ENCODE measurements at places on chromosomes 5 and 9.

- no peak for DNase-seq
Observed at GRCh38 chr5:16539169-16539666, 73.6 kb upstream of the ZNF622 start.

- DNase-seq, result no peak
Observed at GRCh38 chr5:117302949-117303348, 728.3 kb upstream of the SEMA6A start.

GRCh38 chr5:145775893-145776444 lies 59.2 kb downstream of the PRELID2 start:
- no peak for DNase-seq

DNA sequence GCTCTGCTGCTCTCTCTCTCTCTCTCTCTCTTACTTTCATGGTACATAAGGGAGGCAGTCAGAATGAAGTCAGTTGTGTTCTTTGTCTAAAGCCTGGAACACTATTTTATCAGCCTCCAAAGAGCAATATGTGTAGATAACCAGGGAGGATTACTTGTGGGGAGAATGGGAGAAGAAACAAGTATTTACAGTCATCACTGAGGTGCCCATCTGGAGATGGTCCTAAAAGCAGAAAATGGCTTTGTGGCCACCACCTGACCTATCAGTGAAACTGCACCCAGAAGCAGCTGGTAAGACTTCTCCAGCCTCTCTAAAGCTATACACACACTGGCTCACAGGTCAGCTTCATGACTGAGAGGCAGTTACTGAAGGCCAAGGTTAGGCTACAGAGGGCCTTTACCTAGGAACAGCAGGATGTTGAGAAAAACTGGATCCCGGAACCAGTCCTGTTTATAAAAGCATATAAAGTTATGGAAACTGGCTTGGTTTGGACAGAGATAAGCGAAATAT lies 75.1 kb downstream of the MRPS27 start:
- no peak for DNase-seq

DNA sequence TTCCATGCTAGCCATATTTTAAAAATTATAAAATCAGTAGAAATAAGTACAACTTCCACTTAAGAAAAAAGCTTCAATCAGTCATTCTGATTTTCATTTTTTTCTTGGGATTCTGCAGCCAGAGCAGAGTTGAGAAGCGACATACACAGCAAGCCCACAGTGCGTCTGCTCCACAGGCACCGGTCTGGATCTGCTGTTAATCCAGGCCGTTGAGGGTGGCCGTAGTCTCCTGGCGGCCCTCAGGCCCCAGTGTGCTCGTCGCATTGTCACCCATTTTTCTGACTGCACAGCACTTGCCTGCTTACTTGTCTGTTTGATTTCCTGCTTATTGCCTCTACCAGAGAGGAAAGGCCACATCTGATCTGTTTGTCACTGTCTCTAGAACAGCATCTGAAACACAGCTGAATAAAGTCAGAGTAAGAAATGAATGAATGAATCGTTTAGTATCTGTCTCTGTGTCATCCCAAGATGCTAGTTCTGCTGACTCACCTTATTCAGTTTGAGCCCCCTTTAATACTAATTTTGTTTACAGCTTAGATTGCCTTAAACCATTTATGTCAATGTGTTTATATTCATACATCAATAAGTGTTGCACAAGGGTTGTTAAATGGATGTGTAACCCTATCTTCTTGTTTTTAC lies 11.6 kb upstream of the ASPN start:
- no peak for DNase-seq

DNA sequence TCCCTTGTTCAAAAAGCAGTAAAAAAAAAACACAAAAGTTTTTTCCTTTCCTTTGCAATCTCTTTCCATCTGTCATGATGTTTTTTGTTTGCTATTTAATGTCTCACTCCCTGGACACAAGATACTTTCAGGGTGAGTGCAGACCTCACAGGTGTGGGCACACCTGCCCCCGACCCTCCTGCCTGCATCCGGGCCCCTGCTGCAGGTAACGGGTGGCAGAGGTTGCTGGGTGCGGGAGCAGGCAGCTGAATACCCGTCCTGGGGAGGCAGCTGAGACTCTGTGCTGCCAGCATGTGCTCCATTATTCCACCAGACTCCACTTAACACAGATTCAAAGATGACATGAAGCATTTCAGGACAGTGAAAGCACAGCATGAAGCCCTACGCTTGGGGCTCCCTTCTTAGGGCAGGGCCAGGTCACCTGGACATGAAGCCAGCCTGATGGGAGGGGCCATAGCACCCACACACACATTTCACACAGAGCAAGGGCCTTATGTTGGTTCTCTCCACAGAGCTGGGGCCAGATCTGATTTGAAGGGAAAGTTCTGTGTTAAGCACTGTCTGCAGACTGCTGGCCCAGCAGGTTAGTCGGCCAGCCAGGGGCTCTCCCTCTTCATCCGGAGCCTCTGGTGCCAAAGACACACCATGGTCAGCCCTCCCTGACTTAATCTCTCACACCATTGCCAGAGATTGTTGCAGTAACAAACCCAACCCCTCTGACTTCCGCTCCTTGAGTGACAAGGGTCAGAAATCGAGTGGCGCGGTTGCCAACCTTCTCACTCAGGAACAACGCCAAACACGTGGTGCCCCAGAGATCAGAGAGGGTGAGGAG lies 13.0 kb downstream of the NEK6 start:
- no peak for DNase-seq

- DNase-seq, result no peak
Observed at GRCh38 chr5:15694696-15695214, 194.8 kb downstream of the FBXL7 start.

DNA sequence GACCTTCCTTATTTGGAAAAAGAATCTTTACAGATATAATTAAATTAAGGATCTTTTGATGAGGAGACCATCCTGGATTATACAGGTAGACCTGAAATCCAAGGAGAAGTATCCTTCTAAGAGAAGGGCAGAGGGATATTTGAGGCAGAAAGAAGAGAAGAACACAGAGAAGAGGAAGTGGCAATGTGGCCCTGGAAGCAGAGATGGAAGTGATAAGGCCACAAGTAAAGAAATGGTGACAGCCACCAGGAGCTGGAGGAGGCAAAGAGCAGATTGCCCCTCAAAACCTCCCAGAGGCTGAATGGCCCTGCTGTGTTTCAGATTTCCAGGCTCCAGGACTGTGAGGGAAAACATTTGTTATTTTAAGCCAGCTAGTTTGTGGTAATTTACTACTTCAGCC lies 93.0 kb upstream of the ANKRD55 start:
- no peak for DNase-seq

DNA sequence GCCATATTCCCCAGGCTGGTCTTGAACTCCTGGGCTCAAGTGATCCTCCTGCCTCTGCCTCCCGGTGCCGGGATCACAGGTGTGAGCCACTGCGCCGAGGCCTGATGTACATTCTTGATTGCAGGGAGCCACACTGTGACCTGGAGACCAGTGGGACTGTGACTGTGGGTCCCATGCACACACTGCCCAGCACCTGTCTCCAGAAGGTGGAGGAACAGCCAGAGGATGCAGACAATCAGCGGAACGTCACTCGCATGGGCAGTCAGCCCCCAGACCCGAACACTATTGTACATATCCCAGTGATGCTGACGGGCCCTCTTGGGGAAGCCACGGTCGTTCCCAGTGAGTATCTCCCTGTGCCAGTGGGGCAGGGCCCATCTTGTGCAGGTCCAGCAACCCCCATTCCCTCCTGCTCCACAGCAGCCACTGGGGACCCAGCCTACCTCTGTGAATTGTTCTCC lies 147.3 kb downstream of the CACNA1B start:
- no peak for DNase-seq

- no peak for DNase-seq
Observed at GRCh38 chr5:4720831-4721230, 419.3 kb upstream of the ADAMTS16 start.

Measured in activated CD8-positive, alpha-beta memory T cell treated with anti-CD3 and anti-CD28 coated beads for 4 hours (primary cell).